ENCODE measurements at places on chromosomes 4 and X.
A peak's percentile ranks its signal among the peaks of the same experiment; 100 is the strongest.

- no peak for DNase-seq
Measured at GRCh38 chr4:158033416-158034120, 139.3 kb downstream of the GASK1B start.

- no peak for DNase-seq
Measured at GRCh38 chr4:88429401-88429800, 27.5 kb upstream of the HERC5 start.

GRCh38 chr4:138055890-138056289 lies 186.3 kb downstream of the SLC7A11 start:
- DNase-seq: no peak

DNA sequence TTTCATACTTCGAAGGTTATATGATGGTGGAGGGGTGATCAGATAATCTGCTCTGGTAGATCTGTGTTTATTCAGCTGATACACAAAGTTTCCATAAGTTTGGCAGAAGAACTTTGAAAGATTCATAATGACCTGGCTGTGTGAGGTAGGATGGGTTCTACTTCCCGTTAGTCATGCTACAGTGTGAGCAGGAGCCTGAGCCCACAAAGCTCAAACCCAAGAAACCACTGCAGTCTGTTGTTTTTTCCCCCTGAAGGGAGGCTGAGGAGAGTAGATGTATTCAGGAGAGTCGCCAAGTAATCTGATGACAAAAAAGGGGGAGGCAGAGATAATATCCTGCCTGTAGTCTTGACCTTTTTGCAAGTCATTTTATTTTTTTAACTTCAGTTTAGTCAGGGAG lies 52.8 kb upstream of the PPP3CA start:
- no peak for DNase-seq

DNA sequence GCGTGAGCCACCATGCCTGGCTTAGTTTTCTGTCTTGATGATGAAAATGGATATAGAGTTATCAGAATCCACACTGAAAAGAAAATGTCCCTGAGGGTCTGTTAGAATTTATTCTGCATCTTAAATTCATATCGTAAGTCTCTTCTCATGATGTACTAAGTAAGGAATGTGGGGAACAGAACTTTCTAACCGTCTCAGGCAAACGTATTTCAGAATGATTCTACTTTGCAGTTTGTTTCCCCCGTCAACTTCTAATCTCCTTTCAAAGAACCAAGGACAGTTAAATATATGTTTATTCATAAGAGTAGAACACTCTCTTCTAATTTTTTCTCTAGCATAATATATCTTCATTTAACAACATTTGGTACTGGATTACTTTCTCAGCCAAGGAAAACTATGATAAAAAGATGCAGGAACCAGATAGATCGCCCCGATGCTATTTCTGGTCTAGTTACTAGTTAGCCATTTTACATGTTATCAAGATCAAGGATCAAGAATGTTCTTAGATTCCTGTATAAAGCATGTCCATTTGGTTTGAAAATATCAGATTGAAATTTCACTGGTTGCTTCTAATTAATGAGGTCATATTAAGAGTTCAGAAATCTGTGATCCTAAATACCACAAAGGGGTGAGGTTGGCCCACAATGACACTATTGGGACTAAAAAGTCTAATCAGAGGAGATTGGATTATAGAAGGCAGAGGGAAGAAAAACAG lies 49.5 kb downstream of the METTL14 start:
- DNase-seq: no peak

DNA sequence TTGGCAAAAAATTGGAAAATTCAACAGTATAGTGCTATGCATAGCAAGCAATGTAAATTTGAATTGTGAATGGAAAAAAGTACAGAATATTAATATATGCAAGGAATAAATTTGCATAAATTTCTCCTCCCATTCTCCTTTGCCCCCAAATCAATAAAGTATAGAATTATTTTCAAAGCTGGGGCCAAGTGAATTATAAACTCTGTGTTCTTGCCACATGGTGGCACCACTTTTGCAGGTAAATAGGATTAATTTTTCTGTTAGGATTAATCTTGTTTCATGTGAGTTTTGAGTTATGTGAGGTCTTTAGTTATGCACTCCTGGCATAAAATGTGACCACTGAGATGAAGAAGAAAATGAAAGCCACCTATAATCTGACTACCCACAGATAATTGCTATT lies 19.9 kb downstream of the COPS4 start:
- peak; percentile 10 for DNase-seq
